Dorsolateral prefrontal cortex (tissue), 122 donors: ENCODE measurements at places on chromosomes 11 and 22.

- no peak for DNase-seq
Observed at GRCh38 chr11:128196235-128196634, 391.1 kb downstream of the ETS1 start.

DNA sequence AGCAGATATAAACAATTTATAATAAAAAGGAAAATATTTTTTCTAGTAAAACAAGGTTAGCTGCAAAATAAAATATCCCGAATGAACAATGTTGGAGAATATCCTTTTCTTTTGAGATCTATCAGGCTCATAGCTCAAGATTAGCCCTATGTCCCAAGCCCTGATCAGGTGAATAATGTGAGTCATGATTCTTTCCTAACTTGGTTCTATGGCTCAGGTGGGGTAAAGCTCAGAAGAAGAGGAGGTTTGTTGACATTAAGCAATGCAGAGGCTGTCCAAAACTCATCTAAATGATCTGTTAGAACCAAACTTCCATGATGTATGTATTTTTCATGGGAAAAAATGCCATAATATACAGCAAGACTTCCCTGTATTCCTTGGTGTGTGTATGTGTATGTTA, 86.1 kb downstream of the TRIM44 start:
- DNase-seq = no peak

DNA sequence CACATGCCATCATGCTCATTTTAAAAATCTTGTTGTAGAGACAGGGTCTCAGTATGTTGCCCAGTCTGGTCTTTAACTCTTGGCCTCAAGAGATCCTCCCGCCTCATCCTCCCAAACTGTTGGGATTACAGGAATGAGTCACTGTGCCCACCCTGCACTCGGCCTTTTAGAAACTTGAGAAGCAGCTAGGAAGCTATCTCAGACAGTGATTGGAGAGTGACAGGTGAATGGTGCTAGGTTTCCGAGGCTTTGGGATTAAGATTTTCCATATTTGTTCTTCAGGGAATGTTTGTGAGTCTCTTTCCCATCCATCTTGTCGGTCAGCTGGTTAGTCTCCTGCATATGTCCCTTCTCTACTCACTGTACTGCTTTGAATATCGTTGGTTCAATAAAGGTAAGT, 10.5 kb downstream of the EI24 start:
- no peak for DNase-seq

DNA sequence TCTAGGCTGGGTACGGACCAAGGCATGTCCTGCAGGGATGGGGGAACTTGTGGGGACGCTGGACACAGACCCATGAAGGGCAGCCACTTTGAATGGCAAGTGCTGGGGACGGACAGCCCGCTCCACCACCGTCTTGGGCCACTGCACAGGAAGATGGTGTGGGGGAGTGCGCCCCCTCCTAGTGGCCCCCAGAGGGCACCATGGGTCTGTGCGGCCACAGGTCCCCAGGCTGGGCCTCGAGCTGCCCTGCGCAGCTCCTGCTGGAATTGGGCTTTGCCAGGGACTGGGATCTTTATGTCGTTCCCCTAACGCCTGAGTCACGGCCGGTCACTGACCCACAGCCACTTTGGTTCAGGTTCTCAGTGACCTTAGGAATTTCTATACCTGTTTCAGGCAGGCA, 44.4 kb downstream of the NAT10 start:
- DNase-seq = no peak

DNA sequence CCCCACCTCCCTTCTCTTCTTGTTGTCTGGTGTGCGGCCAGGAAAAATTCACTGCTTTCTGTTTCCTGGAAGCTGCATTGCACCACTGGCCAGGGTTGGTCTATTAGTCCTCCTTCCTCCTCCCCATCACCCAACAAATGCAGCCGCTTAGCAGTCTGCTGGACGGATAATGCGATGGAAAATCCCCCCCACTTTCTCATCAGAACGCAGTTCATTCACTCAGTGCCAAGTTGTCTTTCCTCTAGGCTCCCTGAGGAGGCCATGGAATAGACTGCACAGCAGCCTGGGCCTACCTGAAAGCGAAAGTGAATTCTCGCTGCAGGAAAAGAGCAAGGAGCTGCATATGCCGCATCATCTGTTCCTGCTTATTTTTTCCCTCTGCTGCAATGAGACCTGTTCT, 513.6 kb downstream of the METTL15 start:
- no peak for DNase-seq

DNA sequence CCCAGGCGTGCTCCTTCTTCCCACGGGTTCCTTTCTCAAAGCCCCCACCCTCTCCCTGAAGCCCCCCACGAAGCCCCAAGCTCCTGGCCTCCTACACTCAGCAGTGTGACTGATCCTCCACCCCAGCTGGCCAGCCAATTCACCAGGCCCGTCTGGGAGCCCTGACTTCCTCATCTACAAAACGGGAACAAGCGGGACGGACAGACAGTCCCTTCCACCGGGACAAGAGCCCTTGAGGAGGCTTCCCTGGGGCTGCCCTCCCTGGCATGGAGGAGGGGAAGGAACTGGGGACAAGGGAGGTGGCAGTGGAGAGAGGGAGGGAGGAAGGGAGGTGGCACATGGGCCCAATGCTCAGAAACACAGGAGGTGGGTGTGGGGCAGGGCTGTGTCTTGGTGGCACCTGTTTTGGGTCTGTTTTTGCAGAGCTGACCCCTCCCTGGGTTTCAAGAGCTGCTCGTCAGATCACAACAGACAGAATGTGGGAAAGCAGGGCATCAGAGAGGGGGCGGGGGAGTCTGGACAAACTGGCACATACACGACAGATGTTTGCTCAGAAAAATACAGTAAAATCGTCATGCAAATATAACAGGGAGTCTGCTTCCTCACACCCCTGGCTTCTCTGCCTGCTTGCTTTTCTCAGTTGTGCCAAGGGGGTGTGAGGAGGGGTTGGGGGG, 56.8 kb downstream of the ELFN2 start:
- DNase-seq = no peak

DNA sequence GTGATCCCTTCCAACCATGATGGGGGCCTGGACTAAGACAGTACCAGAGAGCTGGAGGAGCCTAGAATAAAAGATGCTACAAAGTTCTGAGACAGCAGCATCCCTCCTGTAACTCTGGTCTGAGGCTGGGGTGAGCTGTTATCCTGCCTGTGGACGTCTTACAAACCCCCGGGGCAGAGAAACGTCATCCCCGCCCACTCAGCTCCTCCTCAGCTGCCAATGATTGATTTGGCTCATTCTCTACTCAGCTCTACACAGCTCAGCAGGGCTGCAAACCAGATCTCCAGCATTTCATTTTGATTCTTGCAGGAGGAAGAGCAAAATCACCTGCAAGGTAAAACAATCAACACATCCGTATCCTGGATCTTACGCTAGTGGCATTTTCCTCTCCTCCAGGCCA, 55.5 kb downstream of the CSNK2A3 start:
- no peak for DNase-seq

- no peak for DNase-seq
Observed at GRCh38 chr22:19407649-19408606, 23.6 kb downstream of the HIRA start.

DNA sequence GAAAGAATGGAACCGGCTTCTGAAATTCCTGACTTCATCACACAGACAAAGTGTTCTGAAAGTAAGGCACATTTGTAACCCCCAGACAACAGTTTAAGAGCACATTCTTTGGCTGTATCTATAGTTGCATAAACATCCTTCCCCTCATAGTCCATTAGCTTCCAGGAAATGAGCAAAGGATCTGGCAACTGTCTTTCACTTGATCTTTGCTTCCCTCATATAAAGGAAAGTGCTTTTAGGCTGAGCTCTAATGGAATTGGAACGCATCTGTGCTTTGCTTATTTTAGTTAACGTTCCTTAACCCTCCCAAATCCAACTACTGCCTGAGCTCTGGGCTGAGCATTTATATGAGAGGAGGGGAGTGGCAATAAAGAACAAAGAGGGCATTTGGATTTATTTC, 76.9 kb upstream of the API5 start:
- no peak for DNase-seq

- no peak for DNase-seq
Observed at GRCh38 chr11:102929972-102930371, 25.6 kb downstream of the MMP13 start.

- no peak for DNase-seq
Observed at GRCh38 chr11:117992620-117993019, 6.4 kb downstream of the IL10RA start.

DNA sequence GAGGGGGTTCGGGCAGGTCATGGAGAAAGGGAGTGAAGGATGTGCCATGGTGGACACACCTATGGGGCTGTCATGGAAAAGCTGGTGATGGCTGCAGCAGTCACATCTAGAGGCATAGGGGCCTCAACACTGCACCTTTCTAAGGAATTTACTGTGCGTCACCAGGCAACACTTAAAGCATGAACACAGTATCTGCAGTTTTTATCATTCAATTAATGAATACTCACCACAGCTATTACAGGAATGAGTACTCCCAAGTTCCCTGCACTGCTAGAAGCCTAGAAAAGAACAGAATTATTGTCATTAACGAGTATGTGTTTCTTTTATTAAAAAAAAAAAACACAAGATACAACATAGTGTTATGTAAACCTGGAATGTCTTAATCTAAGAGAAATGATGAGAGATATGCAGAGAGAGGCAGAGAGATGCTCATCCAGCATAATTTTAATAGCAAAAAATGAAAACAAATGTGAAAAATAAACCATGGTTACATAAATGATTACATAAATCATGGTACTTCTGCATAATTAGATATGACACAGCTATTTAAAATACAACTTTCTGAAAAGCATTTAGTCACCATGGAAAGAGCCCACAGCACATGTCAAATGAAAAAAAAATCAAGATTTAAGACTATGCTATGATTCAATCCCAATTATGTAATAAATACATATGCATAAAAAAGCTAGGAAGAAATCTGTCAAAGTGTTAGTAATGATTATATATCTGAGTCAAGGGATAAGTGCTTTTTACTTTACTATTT, 19.2 kb downstream of the SERPIND1 start:
- no peak for DNase-seq

DNA sequence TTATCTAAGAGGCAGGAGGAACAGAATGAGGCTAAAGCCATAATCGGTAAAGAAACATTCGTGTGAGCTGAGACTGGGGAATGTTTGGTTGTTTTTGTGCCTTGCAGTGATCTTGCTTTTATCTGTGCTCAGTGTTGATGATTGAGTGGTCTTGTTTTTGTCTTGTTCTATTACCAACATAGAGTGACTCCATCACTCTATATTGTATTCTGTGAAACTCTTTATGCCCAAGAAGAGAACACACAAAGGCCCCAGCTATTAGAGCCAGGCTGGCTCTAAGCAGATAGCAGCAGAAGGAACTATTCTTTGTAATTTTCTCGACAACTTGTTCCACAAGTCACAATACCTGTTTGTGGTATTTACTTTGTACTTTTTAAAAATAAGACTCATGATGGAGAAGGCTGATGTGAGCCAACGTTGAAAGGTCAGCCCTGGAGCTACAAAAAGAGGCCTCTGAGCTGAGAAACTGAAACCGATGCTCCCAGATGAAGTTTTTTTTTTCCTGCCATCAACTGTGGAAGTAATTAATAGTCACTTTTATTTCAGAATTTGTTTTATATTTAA, 68.4 kb downstream of the LARGE1 start:
- DNase-seq = no peak

- DNase-seq = peak; percentile 42
Observed at GRCh38 chr11:11010624-11011127, 152.8 kb upstream of the ZBED5 start.

GRCh38 chr22:23237841-23238240, 57.5 kb downstream of the BCR start:
- DNase-seq = no peak

- DNase-seq = no peak
Observed at GRCh38 chr11:11985954-11986949, 22.2 kb downstream of the DKK3 start.

DNA sequence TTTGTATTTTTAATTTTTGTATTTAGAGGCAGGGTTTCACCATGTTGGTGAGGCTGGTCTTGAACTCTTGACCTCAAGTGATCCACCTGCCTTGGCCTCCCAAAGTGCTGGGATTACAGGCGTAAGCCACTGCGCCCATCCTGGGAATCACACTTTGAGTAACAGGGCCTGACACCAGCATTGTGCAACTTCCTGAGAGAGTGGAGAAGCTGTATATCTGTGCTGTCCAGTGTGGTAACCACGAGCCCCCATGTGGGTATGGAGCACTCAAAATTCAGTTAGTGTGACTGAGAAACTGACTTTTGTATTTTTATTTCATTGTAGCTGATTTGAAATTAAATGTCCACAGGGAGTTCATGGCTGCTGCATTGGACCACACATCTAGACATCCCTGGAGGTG, 36.2 kb downstream of the MPPED1 start:
- no peak for DNase-seq

GRCh38 chr11:126543691-126544090, 188.2 kb downstream of the ST3GAL4 start:
- DNase-seq = peak; percentile 57

DNA sequence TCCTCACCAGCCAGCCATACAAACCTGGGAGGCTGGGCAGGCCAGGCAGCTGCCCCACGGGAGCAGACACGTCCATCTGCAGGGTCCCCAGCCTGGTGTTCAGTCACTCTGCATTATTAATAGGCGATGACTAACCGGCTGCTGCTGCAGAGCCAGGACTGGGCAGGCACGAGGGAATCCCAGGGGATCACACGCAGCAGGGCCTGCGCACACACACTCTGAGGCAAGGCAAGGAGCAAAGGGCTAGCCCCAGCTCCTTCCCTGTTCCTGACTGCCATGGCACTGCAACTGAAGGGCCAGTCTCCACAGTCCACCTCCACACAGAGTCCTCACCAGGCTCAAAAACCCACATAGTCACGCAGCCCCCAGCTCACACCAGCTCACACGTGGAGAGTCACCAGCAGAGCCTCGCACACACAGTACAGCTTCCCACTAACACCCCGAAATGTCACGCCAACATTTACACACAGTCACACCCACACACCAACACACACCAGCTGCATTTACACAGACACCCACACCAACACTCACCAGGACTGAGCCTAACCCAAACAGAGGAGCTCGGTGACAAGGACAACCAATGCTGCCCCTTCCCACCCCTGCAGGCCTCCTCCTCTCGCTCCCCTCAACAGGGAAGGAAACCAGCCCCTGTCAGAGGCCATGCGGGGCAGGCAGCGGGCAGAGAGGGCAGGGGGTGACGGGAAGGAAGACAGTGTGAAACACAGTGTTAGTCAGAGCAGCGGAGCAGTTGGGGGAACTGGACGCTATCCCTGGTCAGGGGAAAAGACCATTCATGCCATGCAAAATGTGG, 47.3 kb downstream of the NRXN2 start:
- peak; percentile 89 for DNase-seq

DNA sequence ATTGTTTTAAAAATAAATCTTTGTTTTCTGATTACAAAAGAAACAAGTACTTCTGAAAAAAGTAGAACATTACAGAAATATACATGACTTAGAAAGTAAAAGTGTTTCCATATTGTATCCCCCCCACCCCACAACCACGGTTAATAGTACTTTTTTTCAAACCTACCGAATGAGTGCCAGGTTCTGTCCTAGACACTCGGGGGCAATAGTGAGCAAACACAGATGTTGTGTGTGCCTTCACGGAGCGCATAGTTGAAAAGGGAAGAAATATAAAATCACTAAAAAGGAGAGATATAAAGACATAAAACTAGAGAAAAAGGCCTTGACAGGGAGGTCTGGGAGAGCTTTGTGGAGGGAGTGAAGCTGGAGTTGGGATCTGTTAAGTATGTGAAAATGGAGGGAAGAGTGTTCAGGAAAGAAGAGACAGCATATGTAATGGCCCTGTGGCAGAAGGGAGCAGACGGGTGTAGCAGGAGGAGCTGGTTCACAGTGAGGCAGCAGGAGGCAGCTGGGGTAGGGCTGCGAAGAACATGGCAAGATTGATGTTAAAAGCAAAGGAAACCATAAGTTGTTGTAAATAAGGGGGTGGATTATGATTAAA, 42.1 kb upstream of the ALX4 start:
- no peak for DNase-seq

- no peak for DNase-seq
Observed at GRCh38 chr11:117256573-117256972, 24.1 kb downstream of the RNF214 start.
